Stimulated activated CD8-positive, alpha-beta memory T cell treated with anti-CD3 and anti-CD28 coated beads, Interleukin-4, amount 100 ng/mL, for 1 hour (primary cell): ENCODE measurements at places on chromosomes 4 and X.

- no peak for DNase-seq
Measured at GRCh38 chrX:11363069-11363594, 69.9 kb downstream of the AMELX start.

DNA sequence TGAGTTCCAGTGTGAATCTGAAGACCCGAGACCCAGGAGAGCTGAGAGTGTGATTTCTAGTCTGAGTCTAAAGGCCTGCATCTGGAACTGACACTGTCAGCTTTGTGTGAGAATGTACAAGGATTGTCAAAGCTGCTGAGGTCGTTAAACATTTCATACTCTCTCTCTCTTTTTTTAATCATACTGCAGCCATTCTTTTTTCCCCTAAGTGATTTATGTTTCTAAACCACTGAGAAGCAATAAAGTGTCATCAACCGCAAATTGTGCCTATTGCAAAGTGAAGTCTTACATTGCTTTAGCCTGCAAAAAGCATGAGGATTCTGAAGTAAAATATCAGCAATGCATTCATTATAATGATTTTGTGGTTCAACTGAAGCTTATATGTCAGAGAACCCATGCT is 106.0 kb downstream of the ASMT start:
- no peak for DNase-seq

DNA sequence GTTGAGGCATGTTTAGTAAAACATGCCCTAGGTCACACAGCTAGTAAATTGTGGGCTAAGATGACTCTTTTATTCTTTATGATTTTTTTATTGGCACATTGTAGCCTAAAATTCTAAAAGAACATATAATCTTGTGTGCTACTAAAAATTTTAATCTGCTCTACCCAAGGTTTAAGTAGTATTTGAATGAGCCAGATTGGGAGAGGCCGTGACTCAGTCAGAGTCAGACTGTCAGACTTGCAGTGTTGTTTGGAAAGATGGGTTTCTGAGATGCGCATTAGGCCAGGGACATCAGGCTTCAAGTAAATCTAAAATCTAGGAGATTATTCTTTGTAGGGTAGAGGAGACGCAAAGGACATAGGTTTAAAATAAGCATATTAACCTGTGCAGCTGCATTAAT is 30.7 kb upstream of the TMPRSS11E start:
- no peak for DNase-seq

GRCh38 chr4:41751449-41752061 is 3.0 kb upstream of the PHOX2B start:
- DNase-seq = no peak

DNA sequence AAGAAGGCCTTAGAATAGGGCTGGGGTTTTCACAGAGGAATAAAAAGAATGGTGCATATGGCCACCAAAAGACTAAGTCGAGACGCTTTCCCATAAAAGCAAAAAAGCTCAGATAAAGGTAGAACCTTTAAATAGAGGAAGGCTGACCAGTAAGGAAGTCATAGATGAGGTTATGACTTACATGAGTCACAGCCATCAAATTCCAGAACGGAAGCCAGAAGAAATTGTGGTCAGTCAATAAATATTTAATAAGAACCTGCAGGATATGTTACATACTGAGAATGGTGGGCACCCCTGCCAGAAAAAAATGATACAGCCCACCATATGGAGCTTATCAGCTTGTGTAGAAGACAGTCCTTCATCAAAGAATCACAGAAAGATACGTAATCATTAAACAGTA is 120.1 kb downstream of the MANBA start:
- no peak for DNase-seq

DNA sequence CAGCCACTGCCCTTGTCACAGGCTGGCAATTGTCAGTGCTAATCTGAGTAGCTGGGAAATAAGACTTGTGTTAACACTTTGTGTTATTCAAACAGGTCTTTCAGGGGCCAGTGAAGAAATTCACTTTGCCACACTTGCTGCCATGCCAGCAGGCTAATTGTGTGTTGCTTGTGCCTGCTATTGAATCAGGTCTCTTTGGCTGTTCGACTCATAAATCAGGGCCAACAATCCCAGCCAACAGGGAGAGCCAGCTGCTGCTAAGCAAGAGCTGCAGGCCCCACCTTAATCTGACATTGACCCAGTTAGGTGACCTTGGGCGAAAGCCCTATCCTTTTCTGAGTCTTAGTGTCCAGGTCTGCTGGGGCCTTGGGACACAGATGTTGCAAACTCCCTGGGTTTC is 28.1 kb upstream of the MAMLD1 start:
- DNase-seq = no peak

GRCh38 chr4:82282875-82283274 is 90.9 kb downstream of the HNRNPD start:
- no peak for DNase-seq

DNA sequence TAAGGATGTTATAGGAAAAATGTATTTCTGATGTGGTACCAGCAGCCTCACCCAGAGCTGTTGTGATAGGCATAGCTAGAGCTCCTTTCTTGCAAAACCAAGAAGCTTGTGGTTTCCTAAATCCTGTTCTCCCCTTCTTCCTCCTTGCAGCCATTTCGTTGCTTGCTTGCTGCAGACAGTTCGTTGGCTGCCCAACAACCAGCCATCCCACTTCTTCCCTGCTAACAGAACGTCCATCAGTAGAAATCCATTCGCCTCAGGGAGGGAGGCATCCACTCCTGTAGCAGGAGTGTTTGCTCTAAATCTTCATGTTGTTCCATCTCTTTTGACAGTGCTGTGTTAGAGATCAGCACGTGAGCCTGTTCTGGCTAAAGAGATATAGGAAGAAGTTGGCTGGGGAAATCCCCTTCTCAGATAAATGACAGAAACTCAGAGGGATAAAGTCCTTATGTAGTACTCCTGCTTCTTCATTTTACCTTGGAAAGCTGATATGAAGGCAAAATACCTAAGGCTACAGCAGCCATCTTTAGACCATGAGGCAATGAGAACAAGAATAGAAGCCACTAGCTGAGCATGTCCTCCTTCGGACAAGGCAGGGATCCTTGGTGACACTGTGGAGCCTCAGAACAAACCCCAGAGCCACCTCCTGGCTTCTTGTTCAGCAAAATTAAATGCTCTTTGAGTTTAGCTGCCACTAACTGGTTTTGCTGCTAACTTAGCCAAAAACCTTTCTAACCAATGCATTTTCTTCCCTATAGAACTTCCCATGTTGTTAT is 68.4 kb upstream of the RELL1 start:
- DNase-seq = no peak
